Stimulated activated CD4-positive, alpha-beta T cell treated with anti-CD3 and anti-CD28 coated beads, Interleukin-1b, Interleukin-23, amount 100 ng/mL, for 1 hour (primary cell): ENCODE measurements at places on chromosomes 2 and 18.

DNA sequence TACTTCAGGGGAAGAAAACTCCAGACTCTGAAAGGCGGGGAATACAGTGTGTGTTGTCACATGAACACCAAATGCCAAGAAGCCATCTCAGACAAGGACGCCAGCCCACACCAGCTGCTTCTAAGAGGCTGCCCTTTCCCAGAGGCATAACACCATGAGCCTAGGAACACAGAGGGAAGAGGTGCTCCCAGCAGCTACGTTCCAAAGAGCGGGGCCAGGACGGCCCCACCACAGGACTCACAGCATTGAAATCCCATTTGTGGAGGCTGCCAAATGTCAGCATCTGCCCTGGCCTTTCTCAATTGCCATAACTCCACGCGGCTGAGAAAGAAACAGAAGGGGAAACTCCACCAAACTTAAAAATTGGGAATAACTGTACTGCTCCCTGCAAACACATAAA lies 20.1 kb upstream of the ID2 start:
- DNase-seq: no peak

- no peak for DNase-seq
Observed at GRCh38 chr2:174776223-174776622, 12.0 kb upstream of the CHRNA1 start.

GRCh38 chr2:18752022-18752493 lies 162.7 kb upstream of the NT5C1B start:
- no peak for DNase-seq

DNA sequence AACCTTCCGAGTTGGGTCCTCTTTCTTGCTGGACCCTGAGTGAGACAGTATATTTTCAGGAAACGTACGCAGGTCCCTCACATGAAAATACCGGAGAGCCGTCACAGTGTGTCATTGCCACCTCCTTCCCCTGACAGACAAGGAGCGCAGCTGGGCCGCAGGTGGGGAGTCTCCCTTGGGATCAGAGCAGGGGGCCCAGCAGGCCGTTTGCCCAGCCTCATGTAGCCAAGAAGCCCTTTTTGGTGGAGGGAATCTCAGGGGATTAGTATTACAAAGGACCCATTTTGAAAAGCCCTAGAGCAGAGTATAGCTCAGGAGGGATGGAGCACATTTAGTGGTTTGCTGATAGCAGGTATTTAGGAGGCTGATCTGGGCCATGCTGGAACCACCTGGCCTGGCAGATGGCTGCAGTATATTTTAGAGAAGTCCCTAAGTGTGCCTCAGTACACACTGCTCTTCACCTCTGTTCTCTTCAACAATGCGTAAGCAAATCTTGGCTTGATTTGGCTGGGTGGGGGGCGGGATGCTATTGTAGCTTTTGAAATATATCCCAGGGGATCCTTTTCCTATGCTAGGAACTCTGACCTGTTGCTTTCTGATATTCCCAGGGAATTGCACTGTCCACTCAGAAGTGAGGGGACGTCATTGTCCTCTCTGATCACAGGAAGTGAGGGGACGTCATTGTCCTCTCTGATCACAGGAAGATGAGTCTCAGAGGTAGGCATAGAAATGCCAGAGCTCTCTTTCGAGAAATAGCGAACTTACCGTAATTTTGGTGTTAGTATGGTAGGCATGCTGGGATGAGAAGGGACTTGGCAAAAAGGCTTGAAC lies 171.9 kb downstream of the HRH4 start:
- no peak for DNase-seq

DNA sequence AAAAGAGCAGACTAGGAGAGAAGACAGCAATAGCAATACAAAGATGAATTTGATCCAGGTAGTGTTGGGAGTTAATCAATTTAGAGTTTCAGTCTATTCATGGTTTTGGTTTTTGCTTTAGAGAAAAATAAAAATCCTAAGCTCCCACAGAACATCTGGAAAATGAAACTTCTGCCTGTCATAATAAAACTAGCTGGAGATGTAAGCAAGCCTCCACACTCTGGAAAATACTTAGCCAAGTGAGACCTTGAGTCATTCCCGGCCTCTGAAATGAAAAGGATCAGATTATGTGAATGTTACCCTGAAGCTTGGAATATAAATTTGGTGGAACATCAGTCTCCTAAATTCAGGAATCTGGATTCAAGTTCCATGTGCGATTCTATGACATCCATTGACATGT lies 485.6 kb upstream of the SPRED2 start:
- no peak for DNase-seq

GRCh38 chr2:8355102-8355859 lies 326.6 kb upstream of the ID2 start:
- no peak for DNase-seq

DNA sequence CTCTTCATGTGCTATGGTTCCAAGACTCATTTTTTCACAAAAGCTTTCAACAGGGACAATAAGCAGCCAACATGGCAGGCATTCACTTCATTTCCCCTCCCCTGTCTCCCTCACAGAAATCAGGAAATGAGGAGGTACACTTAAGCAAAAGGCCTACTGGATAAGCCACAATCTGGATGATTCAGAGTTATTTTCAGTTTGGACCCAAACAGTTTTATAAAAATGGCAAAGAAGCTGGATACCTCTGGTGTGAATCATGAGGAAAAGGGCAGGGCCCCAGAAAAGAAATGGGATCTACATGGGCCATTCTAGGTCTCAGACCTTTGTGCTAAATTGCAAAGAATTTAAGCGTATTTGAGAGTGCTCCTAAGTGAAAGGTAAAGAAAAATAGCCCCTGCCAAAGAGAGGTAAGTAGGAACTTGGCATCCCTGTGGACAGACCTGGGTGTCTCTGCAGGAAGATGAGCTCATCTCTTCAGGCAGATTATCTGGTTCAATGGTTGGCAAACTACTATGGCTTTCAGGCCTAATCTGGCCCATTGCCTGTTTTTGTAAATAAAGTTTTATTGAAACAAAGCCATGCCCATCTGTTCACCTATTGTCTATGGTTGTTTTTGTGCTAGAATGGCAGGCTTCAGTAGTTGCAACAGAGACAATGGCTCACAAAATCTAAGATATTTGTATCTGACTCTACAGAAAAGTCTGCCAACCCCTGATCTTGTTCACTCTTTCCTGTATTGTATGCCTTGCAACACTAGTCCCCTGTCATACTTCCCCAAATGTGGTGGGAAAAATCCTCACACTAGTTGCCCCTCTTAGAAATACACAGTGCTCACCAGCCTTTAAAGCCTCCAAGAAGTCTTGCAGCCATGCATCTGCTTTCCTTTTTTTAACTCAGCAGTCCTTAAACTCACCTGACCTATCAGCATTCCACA lies 315.0 kb downstream of the ALK start:
- DNase-seq: no peak

GRCh38 chr2:16441431-16441830 lies 224.2 kb downstream of the CYRIA start:
- DNase-seq: no peak
